B cell (primary cell): ENCODE measurements at places on chromosomes 5 and 9. TPM values are rescaled to one million over a fixed set of nuclear protein-coding genes. Genes with fewer than 3 reads are reported as not detected.
A peak's percentile ranks its signal among the peaks of the same experiment; 100 is the strongest.

DNA sequence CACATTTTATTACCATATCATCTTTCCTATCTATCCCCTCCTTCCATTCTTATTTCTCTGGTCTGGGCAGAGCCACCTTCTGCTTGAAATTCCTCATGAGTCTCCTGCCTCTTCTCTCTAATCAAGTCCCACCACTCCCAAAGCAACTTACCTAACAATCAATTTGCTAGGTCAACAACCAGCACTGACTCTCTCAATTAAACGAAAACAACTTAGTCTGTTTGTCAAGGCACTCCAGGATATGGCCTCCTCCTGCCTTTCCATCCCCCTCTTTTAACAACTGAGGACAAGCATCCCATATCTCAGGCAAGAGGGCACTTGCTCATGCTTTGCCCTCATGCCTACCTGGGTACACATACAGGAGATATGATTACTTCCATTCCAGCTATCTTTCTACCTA is 47.4 kb downstream of the HCN1 start:
- DNase-seq, result no peak

DNA sequence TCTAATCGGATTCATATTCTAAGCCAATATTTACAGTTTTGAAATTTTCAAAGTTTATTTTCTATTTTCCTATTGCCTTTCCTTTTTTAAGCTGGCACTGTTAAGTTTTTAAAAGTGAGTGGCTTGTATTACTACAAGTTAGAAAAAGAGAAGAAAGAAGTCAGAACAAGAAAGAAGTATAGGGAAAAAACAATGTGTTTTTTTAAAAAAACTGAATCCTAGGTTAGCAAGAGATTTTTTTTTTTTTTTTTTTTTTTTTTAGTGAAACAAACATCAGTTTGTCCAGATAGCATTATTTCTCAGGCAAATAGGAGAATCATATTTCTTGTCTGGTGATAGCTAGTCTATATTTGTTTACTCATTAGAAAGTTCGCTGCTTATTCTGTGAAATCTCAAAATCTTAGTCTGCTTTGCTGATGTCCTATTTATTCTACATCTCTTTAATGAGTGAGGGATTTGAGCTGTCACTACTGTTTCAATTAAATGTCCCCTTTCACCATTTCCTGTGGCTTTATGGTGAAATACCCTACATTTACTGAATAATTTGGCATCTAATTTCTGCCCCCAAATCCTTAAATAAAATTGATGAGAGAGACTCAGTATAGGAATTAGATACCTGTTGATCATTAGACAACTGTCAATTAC is 19.1 kb upstream of the LMNB1 start:
- DNase-seq, result no peak

DNA sequence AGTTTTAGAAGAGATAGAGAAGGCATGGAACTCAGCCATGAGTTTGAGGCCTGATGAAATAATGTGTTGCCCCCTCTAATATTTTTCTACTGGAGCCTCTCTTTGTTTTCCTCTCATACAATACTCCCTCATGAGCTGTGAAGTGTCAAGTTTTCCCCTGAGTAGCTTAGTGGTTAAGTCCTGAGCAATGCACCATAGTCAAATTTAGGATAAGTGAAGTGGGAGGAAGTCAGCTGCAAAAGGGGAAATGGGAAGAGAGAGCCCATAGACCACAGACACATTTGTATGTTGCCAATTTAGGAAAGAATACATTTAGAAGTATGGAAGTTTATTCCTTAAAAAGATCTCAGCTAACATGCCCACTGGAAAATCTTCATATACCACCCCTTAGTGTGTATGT is 171.5 kb upstream of the NREP start:
- DNase-seq, result no peak

DNA sequence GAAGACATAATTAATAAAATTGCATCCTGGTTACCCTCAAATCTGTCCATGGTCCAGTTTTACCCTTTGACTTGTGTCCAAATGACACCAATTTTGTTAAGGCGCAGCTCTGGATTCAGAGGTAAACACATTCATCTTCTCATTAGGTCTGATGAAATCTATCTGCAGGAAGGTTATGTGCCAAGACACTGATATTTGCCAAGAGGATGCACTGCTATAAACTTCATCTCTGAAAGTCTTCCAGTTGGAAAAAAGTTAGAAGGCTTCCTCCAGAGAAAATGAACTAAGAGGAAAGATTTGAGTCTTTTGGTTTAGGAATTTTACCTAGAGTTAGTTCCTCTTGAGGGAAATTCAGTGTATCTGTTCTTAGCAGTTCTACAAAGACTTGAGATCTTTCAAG is 717.8 kb downstream of the DTWD2 start:
- DNase-seq, result no peak

DNA sequence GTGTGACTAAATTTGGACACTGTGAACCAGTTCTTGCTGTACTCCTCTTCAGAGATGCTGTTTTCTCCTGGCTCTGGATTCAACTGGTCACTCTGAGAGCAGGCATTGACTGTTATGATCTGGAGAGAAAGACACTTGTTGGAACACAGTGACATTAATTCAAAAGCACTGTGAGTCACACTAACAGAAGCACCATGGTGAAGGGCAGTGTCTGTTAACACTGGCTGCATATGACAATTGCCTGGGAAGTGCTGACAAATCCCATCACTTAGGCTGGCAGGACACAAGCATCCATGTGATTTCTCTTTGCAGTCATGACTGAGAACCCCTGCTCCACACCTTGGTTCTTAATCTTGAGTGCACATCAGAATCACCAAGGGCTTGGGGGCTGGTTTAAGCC is 132.4 kb downstream of the TRPM6 start:
- no peak for DNase-seq

- no peak for DNase-seq
Measured at GRCh38 chr9:135812961-135813360, 94.4 kb downstream of the CAMSAP1 start.

GRCh38 chr9:137300567-137301080 is 1.4 kb downstream of the NRARP start:
- DNase-seq, result no peak

GRCh38 chr5:143129910-143130612 is 273.4 kb downstream of the NR3C1 start:
- no peak for DNase-seq

GRCh38 chr5:176625966-176626875 is 4.1 kb downstream of the SNCB start:
- DNase-seq, result no peak

GRCh38 chr5:40066616-40067015 is 613.1 kb upstream of the PTGER4 start:
- DNase-seq, result no peak

DNA sequence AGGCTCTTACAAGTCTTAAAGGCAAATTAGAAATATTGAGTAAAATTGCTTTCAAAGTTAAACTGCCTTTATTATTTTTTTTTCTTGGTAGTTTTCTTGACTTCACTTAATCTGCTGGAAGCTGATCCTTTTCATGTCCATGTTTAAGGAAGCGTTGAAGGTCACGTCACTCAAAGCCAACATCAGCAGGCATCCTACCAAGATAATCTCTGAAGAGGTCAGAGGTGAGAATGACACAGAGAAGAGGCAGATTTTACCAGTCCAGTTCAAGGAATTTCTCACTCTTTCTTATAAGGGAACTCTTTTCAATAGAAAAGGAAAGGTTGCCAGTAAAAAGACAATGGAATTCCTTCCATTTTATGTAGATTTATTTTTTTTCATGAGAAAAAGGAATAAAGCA is 259.8 kb downstream of the ANXA1 start:
- DNase-seq, result no peak

DNA sequence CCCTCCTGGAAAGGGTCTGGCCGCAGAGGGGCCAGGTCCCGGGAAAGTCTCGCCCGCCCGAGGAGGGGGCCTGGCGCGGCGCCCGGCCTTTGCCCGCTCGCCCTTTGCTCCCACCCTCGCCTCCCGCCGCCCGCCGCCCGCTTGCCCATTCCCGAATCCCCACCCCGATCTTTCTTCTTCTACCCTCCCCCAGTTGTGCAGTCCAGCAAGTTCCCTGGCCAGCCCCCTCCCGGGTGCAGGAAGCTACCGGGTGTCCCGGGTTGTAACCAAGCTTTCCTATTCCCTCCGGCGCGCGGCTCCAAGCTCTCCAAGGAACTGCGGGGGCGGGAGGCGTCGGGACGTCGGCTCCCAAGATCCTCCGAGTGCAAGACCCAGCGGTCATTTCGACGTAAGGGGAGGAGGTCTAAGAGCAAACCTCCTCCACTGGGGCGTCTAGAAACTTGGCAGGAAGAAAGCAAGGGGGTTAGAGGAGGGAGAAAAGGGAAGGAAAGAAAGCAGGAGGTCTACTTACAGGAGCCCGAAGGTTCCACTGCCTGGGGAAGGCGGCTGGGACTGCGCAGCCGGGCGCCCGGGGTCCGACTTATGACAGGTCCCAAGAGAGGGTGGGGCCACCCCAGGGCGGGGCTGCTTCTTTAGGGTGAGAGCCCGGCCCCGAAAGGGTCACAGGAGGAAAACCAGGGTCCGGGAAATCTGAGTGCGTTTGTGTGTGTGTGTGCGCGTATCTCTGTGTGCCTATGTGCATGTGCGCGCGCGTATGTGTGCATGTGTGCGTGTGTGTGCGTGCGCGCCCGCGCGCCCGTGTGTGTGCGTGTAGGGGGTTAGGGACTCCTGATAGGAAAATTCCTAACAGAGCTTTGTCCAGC is at the start of gene PTGR1:
Gene PTGR1, minus strand, starts transcription at position 556 of the 863 bp plus-strand sequence. CDS start 2,225 bp downstream, outside the sequence.
- DNase-seq, result peak; percentile 39

DNA sequence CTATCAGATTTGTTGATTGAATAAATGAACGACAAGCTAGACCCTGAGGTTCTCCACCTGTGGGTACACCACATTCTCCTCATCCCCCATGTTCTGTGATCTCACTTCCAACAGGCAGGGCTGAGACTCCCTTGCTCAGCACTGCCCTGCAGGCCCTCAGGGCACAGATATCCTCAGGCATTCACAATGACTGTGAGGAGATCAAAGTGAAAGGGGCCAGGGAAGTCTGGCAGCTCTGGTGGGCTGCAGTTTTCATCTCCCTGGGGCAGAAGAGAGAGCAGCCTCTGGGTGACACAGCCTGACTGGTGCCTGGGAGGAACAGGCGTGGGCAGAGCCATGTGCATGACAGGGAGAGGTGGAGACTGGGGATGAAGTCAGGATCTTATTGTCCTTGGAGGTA is 142.4 kb upstream of the C9orf72 start:
- DNase-seq, result no peak

GRCh38 chr9:121253821-121254501 is 14.0 kb upstream of the GSN start:
- DNase-seq, result no peak

DNA sequence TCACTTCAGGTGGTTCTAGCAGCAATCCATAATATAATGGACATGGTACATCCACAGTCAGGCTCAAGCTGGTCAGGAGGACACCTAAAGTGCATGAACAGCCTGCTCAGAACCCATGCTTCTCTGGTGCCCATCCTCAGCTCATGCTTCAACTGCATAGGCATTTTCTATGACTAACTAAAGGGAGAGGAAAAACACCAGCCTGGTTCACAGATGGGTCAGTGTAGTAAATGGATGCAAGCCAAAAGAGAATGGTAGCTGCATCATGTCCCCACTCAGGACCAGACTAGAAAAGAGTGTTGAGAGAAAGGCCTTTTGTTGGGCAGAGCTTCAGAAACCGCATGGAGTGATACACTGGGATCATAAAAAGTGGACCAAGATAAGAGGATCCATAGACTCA is 556.6 kb downstream of the TLE1 start:
- no peak for DNase-seq

DNA sequence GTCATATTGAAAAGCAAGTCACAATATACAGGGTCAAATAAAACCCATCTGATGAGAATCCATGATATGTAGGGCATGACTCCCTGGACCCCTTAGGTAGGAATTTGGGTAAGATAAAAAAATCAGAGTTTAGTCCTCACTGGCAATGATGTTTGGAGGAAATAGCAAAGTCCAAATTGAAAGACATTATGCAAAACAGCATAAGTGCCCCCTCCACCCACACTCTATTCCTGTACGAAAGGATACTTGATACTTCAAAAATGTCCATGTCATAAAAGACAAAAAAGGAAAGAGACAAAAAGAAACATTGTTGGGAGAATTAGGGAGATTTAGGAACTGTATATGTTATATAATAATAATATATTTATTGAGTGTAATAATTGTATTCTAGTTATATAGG is 96.1 kb upstream of the RASGRF2 start:
- no peak for DNase-seq

The OR2S2 gene
- not detected in 2 replicates for total RNA-seq

The CDK9 gene
- total RNA-seq, result 167 and 176 TPM in 2 replicates

The GADD45G gene
- total RNA-seq, result 5.9 and 6.1 TPM in 2 replicates

The ORM2 gene
- total RNA-seq, result not detected in 2 replicates

The CCL19 gene
- total RNA-seq, result not detected in 2 replicates

The NTNG2 gene
- 6.6 and 8.6 TPM in 2 replicates for total RNA-seq

The PDE8B gene
- total RNA-seq, result 0.07 TPM in 1 of 2 replicates, not detected in the other
